ENCODE measurements at places on chromosomes 12 and 14.
A peak's percentile ranks its signal among the peaks of the same experiment; 100 is the strongest.

DNA sequence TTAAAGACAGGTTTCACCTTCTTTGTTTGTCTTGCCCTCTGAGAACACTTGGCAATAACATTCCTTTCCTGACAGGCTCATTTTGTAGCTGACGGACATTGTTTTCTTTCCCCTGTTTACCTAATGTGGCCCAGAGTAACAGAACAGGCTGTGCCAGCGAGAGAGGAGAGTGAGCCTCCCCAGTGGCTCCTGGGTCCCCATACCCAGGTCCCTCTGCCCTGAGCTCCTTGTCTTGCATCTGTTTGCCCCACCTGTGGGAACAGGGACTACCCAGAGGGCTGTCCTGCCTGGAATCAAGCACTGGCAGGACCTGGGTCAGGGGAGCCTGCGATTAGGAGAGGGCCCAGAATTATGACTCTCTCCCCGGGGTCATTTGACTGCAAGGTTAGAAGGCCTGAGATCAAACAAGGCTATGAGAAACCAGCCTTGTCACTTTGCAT is 222.9 kb downstream of the ZFP36L1 start:
- DNase-seq, result no peak

GRCh38 chr14:84003346-84003745 is 1526.6 kb upstream of the FLRT2 start:
- DNase-seq, result no peak

- DNase-seq, result no peak
Measured at GRCh38 chr14:71301611-71302010, 394.4 kb downstream of the PCNX1 start.

DNA sequence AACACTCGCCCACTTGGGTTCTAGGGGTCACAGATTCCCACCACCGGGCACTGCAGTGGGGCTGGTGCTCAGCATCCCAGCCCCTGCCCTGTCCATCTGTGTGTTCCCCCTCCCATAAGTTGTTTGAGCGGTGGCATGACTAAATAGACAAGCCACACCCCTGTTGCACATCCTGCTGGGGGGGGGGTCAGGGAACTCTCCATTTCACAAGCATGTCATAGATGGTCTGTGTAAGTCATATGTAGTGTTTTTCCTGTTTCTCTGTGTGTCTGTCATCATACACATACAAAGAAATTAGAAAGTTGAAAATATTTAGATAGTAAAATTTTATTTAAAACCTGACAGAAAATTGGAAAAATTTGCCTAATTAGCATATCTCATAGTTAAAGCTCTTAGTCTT is 270.2 kb downstream of the IPO8 start:
- no peak for DNase-seq

- peak; percentile 19 for DNase-seq
Measured at GRCh38 chr12:10153271-10154144, 18.4 kb downstream of the OLR1 start.

DNA sequence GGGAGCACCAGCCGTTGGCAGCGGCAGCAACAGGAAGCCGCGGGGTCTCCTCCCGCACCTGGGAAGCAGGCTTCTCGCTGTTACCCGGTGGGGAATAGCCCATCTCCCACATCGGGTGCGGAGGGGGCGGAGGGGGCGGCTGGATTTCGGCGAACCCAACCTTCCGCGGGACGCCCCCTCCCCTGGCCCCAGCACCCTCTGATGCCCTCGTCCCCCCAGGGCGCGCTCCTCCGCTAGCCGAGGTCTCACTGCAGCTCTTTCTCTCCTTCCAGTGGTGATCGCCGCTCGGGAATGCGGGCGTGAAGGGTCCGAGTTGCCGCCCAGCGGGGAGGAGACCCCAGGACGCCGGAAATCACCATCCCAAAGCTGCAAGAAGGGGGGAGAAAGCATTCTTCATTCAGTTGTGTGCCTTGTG is 303 bp downstream of the SAMD4A start:
- DNase-seq, result no peak

DNA sequence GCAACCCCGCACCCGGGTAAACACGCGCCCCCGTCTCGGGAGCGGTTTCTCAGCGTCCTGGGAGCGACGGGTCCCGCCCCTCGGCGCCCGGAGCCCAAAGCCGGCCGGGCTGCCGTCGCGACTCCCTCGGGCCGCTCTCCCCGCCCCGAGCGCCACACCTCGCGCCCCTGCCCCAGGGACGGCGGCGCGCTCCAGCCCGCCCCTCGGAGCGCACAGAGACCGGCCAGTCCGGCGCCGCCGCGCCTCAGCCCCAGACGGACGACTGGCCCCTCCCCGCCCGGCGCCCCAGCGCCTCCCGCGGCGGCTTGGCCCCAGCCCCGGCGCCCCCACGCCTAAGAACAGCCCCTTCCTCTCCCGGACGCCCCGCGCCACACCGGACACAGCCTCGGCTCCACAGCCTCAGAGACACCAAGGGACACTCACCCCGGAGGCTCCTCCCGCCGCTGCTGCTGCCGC is 411 bp downstream of the BTBD7 start:
- peak; percentile 7 for DNase-seq

Data from stimulated activated CD4-positive, alpha-beta T cell treated with anti-CD3 and anti-CD28 coated beads, TNF-alpha, amount 100 ng/mL, for 1 hour (primary cell).